ENCODE measurements at places on chromosomes 3 and 15.

DNA sequence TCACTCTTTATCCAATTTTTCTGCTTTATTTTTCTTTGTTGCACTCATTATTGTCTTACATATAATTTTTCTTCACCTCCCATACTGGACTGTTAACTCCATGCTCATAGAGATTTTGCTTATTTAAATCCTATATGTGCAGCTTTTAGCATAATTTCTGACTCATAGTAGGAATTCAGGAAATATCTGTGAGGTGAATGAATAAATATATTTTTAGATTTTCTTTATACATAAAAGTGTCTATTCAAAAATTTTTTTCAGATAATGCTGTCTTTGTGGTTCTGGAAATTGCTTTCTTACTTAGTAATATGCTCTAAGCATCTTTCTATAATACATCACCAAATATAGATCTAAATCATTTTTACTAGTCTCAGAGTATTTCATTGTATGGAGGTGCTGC lies 191.8 kb upstream of the SUCLG2 start:
- no peak for ATAC-seq

DNA sequence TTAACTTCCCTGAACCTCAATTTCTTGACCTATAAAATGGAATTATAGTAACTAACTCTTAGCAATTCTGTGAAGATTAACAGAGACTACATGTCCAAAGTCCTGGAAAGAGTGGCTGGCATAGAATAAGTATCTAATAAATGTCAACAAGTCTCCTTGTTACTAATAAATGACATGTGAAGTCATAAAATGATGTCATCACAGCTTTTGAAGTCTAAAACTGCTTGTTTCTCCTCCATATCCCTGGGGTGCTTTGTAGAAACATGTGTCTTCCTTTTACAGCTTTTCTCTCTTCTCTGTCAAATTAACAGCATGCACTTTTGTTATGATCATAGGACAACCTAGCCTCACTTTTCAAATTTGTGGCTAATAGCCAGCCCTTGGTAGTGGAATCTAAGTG lies 510.2 kb downstream of the NTRK3 start:
- ATAC-seq: no peak

GRCh38 chr15:60130398-60130797 lies 126.3 kb downstream of the FOXB1 start:
- no peak for ATAC-seq

DNA sequence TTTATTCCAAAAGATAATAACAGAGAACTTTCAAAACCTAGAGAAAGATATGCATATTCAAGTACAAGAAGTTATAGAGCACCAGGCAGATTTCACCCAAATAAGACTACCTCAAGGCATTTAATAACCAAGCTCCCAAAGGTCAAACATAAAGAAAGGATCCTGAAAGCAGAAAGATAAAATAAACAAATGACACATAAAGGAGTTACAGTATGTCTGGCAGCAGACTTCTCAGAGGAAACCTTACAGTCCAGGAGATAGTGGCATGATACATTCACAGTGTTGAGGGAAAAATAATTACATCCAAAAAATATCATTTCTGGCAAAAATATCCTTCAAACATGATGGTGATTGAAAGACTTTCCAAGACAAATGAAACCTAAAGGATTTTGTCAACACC lies 185.8 kb upstream of the POU1F1 start:
- no peak for ATAC-seq

DNA sequence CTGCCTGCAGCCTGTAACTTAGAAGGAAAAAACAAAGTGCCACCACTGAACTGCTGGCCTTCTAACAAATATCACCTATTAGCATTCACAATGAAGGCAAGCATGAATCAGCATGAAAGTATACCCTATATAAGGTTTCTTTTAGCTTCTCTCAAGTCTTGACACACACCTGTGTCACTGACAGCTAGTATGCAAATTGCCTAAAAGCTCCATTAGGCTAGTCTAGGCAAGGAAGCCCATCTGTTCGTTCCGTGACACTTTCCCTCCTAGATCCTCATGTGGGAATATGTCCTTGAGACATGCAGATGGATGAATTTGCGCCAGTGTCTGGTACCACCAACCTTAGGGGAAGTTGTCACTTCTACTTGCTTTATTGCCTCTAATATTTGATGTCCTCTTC lies 129.3 kb downstream of the RBMS3 start:
- ATAC-seq: no peak

GRCh38 chr15:86203462-86203861 lies 123.8 kb downstream of the AGBL1 start:
- no peak for ATAC-seq

GRCh38 chr3:32220006-32220405 lies 18.5 kb upstream of the CMTM8 start:
- ATAC-seq: no peak

GRCh38 chr3:118380576-118380975 lies 654.1 kb downstream of the IGSF11 start:
- ATAC-seq: no peak

GRCh38 chr3:59502806-59503205 lies 453.0 kb upstream of the CFAP20DC start:
- ATAC-seq: no peak

All from gastroesophageal sphincter (tissue), 4 donors.